Hippocampal formation (tissue), 2 donors: ENCODE measurements at places on chromosomes 7 and 10.

DNA sequence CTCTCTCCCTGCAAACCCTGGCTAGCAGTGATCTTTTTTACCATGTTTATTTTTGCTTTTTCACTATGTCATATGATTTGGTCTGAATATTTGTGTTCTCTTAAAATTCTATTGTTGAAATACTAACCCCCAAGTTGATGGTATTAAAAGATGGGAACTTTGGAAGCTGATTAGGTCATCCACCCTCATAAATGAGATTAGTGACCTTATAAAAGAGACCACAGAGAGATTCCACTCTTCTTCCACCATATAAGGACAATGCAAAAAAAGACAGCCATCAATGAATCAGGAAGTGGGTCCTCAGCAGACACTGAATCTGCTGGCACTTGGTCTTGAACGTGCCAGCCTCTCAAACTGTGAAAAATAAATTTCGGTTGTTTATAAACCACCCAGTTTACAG lies 112.8 kb upstream of the KCND2 start:
- no peak for DNase-seq

GRCh38 chr7:19754521-19755116 lies 18.8 kb downstream of the TMEM196 start:
- DNase-seq: no peak

- DNase-seq: no peak
Observed at GRCh38 chr7:141436139-141436538, 115.1 kb upstream of the AGK start.

DNA sequence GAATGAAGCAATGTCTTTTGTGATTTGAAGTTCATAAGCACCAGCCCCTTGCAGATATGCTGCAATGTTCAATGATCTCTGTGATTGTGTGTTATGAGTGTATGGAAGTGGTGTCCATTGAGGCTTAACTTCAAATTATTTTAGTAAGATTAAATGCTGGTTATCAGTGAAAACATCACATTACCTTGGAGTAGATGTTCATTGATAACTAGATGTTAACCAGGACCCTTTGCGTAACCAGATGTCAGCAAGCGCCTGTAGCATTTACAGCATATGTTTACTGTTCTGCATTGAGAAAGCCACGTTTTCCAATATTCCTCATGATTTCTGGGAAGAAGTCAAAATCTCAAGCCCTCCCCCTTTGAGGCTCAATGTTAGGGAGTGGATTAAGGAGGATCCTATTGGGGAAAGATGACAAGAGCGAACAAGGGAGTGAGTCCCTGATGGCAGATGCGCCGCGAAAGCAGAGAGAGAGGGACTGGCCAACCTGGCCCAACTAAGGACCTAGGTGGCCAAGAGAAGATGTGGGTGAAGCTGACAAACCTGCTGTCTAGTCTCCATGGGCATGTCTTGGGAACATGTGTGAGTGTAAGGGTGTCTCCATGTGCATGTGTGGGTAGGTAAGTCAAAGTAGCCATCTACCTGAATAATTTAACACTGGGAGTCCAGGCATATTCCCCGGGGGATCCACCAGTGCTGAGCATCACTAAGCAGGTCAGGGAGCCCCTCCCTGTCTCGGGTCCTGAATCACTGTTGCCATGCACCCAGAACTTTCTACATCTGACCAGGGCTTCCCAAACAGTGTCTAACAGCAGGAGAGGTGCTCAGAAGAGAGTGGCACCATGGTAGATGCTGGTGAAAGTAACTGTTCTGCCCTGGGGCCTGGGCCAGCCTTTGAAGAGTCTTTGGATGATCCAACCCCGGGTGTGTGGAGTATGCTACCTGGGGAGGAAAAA lies 141.6 kb upstream of the GDF10 start:
- DNase-seq: no peak

DNA sequence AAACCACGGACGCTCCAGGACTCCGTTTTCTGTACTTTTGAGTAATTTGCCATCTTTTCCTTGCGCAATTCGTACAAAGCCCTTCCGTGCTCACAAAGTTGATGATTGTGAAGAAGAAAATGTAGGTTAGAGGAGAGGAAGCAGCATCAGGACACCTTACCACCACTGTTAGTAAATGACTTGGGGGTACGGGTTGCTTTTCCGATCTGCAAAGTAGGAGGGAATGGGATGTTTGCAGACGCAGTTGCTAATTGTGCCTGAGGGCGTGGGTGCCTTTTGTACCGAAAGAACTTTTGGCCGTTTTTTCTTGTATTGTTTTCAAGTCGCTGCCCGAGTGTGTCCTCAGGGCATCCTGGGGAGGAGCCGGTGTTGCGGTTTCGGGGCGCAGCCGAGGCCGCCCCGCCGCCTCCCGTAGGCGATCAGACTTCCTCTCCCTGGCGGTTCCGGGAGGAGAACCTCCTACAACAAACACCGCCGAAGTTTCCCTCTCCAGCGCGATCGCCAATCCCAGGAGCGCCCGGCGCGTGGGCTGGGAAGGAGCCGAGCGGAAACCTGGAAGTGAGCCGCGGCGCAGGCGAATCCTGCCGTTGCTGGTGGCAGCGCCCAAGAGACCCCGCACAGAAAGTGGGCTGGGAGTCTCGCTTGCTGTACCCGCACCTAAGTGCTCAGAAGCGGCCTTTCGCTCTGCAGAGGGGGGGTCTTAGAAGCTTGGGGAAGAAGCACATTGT lies 1.0 kb downstream of the PRR15 start:
- DNase-seq: peak; percentile 45

DNA sequence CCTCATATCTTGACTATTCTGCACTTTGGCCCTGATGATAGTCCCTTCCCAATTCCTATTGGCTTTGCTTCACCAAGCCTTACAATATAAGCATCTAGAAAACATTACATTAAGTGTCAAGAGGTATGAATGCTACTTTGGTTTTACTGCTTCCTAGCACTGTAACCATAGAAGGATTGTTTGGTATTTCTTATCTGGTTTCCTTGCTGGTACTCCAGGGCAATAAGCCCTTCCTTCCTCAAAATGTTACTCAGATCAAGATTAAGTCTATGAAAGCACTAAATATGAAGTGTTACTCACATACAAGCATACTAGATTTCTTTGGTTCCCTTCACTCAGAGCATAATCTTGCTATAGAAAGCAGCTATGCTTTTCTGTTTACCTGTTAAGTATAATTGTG lies 492.5 kb downstream of the ETV1 start:
- DNase-seq: no peak

- DNase-seq: no peak
Observed at GRCh38 chr10:123421461-123421860, 244.7 kb upstream of the GPR26 start.

DNA sequence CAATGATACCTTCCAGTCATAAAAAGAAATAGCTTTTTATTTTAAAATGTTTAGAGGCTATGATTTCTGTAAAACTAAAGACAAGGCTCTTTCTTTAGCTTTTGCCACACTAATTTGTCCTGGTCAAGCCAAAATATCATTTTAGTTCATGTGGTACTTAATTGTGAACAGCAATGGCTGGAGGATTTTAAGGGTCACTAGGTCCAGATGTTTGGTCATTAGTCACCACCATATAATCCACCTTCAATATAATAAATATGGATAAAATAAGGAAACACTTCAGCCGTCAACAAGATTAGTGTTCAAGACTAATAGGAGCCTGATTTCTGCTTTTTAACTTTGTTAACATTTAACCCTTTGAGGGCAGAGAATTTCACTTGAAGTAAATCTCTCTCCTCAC lies 50.0 kb upstream of the HGF start:
- DNase-seq: no peak

GRCh38 chr7:124943472-124943871 lies 13.8 kb upstream of the POT1 start:
- no peak for DNase-seq

GRCh38 chr7:34652809-34653208 lies 5.2 kb upstream of the NPSR1 start:
- no peak for DNase-seq

DNA sequence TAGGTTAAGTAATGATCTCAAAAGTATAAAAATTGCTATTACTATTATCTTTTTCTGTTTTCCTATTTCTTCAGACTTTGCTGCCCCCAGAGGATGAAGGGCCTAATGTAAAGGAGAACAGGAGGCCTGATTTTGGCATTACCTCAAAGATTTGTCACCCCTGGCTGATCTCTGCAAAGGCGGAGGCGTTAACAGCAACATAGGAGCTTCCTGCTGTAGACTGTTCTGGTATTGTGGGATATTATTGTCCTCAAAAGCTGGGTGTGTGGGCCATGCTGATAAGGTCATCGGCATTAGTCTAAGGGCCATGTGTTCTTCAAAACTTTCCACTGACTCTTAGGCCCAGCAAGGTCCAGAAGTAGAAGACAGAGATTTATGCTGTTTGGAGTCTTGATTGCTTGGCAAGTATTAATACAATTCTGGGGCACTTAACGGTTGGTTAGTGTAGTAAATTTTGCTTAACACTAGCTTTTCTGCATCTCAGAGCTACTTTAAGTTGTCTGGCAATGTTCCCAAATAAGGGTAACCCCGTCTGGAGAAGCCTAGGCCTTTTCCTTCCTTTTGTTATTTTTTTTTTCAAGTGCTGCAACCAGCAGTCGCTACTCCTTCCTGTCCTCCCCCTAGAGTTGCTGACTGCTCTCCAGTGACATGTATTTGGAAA lies 14.0 kb upstream of the ENTPD1 start:
- DNase-seq: no peak

GRCh38 chr10:79444199-79445119 lies 965 bp downstream of the ZCCHC24 start:
- peak; percentile 33 for DNase-seq

DNA sequence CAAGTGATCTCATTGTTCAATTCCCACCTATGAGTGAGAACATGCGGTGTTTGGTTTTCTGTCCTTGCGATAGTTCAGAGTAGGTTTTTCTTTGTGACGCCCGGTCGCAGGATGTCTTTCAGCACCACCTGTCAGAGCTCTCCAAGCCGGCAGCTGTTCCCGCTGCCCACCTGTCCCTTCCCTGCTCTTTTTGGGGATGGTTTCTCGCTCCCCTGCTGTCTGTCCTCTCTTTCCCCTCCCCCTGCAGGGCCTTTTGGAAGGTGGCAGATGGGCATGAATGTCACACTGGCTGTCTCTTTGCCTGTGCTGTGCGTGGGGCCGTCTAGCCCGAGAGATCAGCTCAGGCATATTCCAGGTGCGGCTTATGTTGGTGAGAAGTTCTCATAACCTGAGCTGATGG lies 137.0 kb downstream of the GRK5 start:
- no peak for DNase-seq

- no peak for DNase-seq
Observed at GRCh38 chr7:125316466-125316865, 386.8 kb upstream of the POT1 start.

DNA sequence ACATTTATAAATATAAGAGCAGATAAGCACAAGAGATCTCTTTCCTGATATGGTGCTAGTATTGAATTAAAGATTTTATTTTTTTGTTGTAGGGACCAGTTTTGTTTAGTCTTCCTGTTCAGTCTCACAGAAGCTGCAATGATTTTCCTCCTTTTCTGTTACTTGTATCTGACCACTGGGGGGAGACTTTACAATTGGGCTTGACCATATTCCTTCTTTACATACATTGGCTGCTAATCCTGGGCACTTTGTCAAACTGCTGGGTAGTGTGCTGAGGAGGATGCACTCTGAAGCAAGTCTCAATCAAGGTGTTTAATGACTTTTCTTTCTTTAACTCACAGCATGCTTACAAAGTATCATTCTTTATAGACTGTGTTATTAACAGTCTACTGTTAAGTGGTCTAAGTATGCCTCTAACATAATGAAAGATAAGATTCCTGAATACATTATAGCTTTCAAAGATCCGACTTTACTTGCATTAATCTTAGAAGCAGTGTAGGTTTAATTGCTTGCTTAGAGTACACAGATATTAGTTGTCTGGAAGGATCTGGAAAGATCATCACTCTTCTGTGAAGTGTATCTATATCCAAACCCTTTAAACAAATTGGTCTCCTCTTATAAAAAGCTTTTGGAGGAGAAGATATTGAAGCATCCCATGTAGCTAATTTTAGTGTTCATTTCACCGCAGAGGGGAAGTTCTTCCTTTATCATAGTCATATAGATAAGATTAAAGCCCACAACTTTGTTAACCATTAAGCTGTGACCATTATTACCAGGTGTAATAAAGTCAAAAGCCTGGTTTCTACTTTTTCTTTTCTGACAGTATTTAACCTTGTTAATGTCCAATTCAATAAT lies 3.1 kb downstream of the PALS2 start:
- DNase-seq: peak; percentile 61

GRCh38 chr7:39697483-39697882 lies 74.1 kb downstream of the RALA start:
- no peak for DNase-seq

- DNase-seq: no peak
Observed at GRCh38 chr7:13800694-13801448, 188.6 kb downstream of the ETV1 start.

- peak; percentile 47 for DNase-seq
Observed at GRCh38 chr7:92253251-92253650, 7.5 kb downstream of the ANKIB1 start.

- DNase-seq: no peak
Observed at GRCh38 chr7:116271963-116272886, 61.9 kb downstream of the TES start.

DNA sequence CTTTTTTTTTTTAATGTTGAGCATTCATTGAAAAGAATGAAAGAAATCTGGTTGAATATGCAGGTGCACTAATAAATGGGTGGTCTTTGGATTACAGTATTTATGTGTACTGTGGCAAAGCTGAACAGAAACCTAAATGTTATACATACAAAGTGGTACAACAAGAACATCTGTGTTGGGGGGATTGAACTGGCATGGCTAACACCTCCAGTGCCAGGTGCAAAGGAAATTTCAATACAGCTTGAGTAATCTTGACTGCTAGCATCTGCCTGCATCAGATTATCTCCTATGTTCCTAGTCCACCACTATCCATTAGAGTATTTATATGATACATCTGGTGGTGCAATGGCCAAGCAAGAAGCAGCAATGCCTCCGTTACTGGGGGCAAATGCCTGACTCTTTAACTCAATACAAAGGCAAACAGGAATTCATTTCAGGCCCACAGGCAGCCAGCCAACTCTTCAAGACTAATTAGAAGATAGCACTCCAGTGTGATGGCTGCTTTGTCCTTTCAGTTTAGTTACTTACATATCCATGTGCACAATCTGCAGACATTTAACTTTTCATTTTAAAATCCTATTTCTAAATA lies 220.5 kb upstream of the ETV1 start:
- no peak for DNase-seq

DNA sequence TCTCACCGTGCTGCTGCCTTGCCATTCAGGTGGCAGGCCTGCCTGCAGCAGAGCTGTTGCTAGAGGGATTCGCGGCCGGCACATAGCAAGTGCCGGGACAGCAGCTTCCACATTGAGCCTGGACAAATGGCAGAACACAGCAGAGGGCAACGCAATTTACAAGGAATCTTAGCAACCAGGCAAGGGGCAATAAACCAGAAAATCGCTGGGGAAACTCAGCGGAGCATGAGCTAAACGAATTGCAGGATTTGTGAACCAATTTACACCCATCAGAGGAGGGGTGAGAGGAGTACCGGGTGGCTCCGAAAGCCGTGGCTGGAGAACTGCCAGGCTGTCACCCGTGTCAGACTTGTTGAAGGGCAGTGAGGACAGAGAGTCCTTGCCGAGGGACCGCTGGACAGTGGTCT lies 58.6 kb upstream of the LOXL4 start:
- no peak for DNase-seq

DNA sequence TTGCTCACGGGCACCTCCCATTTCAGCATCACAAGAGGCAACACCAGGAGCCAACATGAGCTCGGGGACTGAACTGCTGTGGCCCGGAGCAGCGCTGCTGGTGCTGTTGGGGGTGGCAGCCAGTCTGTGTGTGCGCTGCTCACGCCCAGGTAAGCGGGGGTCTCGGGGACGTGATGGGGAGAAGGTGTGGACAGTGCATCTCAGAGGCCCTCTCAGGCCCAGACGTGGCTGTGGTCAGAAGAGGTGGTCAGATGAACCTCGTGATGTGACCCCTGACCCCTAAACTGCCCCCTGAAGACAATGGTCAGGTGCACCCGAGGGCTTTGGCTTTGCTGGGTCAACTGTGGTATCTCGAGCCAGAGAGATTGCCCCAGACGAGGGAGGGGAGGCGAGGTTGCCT lies 6.1 kb downstream of the LAT2 start:
- DNase-seq: no peak
